Spinal cord (tissue), 10 donors: ENCODE measurements at places on chromosomes 2 and 18. TPM values are rescaled to one million over a fixed set of nuclear protein-coding genes. Genes with fewer than 3 reads are reported as not detected.

DNA sequence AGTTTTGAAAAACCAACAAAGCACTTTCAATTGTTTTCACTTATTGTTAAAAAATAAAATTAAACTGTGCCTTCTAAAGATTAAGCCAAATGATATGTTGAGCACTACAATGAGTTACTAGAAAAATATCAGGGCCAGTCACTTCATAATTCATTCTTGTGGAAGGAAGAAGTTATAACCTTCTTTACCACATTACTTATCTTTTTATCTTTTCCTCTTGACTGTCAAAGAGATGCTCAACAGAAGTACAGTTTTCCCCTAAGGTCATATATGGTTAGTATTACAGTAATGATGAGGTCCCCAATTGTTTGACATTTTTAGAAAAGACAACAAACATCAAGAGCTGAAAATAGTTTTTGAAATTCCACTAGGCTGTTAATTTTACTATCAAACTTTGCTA is 9.4 kb downstream of the PELI1 start:
- no peak overlapping the region for H3K4me3 ChIP-seq
- H3K4me1 ChIP-seq = peaks cover 11% of the 10 kb centered on the region
- no peak overlapping the region for H3K27ac ChIP-seq
- no peaks in the 10 kb centered on the region for H3K27me3 ChIP-seq
- no peaks in the 10 kb centered on the region for H3K36me3 ChIP-seq

DNA sequence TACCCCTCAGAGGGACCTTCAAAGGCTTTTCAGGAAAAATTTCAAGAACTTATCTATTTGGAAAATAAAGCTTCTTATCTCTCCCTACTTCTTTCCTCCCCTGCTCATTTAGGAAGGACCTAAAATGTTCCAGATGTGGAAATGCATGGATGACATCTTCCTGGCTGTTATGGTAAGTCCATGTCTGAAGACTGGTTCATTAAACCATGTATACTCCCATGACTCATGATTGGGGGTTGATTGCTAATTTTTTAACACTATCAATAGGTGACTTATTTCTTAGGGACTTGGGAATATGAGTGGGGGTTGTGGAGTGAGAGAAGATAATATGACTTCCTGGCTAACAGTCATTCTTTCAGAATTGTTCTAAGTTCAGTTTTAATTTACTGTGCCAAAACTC is 104.0 kb upstream of the PARD3B start:
- H3K4me1 ChIP-seq = no peaks in the 10 kb centered on the region
- H3K36me3 ChIP-seq = no peaks in the 10 kb centered on the region
- H3K27ac ChIP-seq = no peak overlapping the region
- no peak overlapping the region for H3K4me3 ChIP-seq
- H3K27me3 ChIP-seq = no peaks in the 10 kb centered on the region

DNA sequence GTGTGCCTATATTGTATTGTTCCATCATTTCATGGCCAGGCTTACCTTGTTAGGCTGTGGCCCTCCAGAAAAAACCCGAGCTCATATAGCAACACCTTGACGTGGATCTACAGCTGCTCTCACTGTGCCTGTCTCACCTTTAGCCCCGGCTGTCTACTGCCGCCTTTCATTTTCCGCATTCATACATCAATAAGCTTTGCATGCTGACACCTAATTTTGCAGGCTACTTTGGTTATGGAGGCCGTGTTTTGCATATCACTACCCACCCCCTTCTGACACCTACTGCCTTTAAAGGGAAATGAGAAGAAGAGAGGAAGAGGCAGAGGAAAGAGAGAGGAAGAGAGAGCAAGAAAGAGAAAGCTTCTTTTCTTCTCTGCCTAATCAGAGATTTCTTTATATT is 702.9 kb downstream of the BCL11A start:
- H3K27me3 ChIP-seq = no peaks in the 10 kb centered on the region
- H3K4me3 ChIP-seq = no peak overlapping the region
- no peak overlapping the region for H3K27ac ChIP-seq
- DNase-seq = peak; percentile 50

- no peak overlapping the region for H3K4me3 ChIP-seq
- no peaks in the 10 kb centered on the region for H3K27me3 ChIP-seq
- DNase-seq = no peak
- no peak overlapping the region for H3K27ac ChIP-seq
Observed at GRCh38 chr2:217086718-217087117, 226.9 kb upstream of the TNP1 start.

GRCh38 chr2:181446985-181447384 is 10.2 kb upstream of the ITGA4 start:
- no peaks in the 10 kb centered on the region for H3K4me1 ChIP-seq
- no peak overlapping the region for H3K27ac ChIP-seq
- H3K4me3 ChIP-seq = no peak overlapping the region
- H3K27me3 ChIP-seq = no peaks in the 10 kb centered on the region
- no peak for DNase-seq

- no peak overlapping the region for H3K4me3 ChIP-seq
- DNase-seq = no peak
- H3K27me3 ChIP-seq = no peaks in the 10 kb centered on the region
- H3K4me1 ChIP-seq = no peaks in the 10 kb centered on the region
Observed at GRCh38 chr2:159708066-159708760, 4.1 kb upstream of the MARCHF7 start.

- H3K4me1 ChIP-seq = peaks cover 10% of the 10 kb centered on the region
- no peaks in the 10 kb centered on the region for H3K36me3 ChIP-seq
- H3K4me3 ChIP-seq = no peak overlapping the region
- H3K27me3 ChIP-seq = no peaks in the 10 kb centered on the region
Observed at GRCh38 chr2:62415019-62415431, 91.0 kb downstream of the TMEM17 start.

- H3K4me1 ChIP-seq = no peaks in the 10 kb centered on the region
- H3K27me3 ChIP-seq = no peaks in the 10 kb centered on the region
- H3K27ac ChIP-seq = no peak overlapping the region
- H3K36me3 ChIP-seq = no peaks in the 10 kb centered on the region
- DNase-seq = no peak
Observed at GRCh38 chr2:160278101-160278878, 78.2 kb upstream of the ITGB6 start.

GRCh38 chr2:238888781-238889180 is 40.9 kb downstream of the TWIST2 start:
- H3K27ac ChIP-seq = no peak overlapping the region
- no peaks in the 10 kb centered on the region for H3K36me3 ChIP-seq
- no peak overlapping the region for H3K4me3 ChIP-seq
- H3K27me3 ChIP-seq = no peaks in the 10 kb centered on the region
- H3K4me1 ChIP-seq = peaks cover 22% of the 10 kb centered on the region

GRCh38 chr18:51510020-51510419 is 312.5 kb upstream of the MEX3C start:
- no peak overlapping the region for H3K27ac ChIP-seq
- no peaks in the 10 kb centered on the region for H3K36me3 ChIP-seq
- no peak for DNase-seq
- H3K27me3 ChIP-seq = no peaks in the 10 kb centered on the region
- no peaks in the 10 kb centered on the region for H3K4me1 ChIP-seq

DNA sequence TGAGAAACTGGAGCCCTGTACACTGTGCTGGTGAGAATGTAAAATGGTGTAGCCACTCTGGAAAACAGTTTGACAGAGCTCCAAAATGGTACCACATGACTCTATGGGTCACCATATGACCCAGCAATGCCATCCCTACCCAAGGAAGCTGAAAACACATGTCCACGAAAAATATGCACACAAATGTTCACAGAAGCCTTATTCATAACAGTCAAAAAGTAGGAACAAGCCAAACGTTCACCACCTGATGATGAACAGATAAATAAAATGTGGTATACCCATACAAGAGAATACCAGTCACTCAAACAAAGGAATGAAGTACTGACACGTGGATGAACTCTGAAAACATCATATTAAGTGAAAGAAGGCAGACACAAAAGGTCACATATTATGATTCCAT is 4.6 kb downstream of the AFG3L2 start:
- no peak for DNase-seq
- no peak overlapping the region for H3K4me3 ChIP-seq
- H3K27me3 ChIP-seq = no peaks in the 10 kb centered on the region

DNA sequence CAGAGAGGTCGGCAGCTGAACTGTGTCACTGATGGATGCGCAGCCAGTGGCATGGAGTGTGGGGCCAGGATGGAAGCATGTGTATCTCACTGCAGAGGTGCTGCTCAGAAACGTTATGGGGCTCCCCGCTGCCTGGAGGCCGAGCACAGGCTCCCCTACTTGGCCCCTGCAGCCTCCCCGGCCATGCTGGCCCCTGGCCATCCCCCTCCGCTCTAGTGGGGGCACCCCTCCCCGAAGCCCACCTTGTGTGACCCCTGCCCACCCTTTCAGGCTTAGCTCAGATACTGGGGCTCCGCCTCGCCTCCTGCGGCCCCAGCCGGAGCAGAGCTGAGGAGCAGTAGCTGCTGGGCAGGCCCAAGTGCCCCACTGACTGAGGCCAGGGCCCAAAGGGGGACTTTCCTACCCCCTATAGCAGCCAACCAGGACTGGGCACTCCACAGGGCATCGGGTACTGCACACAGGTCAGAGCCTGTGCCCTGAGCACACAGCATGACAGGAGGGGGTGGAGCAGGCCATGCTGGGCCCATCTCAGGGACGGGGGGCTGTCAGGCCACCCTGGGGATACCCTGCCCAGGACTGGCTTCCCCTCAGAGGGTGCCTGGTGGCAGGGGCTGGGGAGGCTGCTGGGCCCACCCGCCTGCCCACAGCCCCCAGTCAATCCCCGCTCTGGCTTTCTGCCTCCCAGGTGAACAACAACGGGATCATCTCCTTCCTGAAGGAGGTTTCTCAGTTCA is 31.3 kb downstream of the SNED1 start:
- no peak for DNase-seq
- peaks cover 3% of the 10 kb centered on the region for H3K27me3 ChIP-seq
- no peaks in the 10 kb centered on the region for H3K4me1 ChIP-seq
- no peak overlapping the region for H3K27ac ChIP-seq

GRCh38 chr2:20599861-20600461 is 50.9 kb downstream of the HS1BP3 start:
- H3K36me3 ChIP-seq = no peaks in the 10 kb centered on the region
- peaks cover 59% of the 10 kb centered on the region for H3K4me1 ChIP-seq
- peak overlapping the region; percentile 85 for H3K27ac ChIP-seq
- no peaks in the 10 kb centered on the region for H3K27me3 ChIP-seq
- DNase-seq = no peak

DNA sequence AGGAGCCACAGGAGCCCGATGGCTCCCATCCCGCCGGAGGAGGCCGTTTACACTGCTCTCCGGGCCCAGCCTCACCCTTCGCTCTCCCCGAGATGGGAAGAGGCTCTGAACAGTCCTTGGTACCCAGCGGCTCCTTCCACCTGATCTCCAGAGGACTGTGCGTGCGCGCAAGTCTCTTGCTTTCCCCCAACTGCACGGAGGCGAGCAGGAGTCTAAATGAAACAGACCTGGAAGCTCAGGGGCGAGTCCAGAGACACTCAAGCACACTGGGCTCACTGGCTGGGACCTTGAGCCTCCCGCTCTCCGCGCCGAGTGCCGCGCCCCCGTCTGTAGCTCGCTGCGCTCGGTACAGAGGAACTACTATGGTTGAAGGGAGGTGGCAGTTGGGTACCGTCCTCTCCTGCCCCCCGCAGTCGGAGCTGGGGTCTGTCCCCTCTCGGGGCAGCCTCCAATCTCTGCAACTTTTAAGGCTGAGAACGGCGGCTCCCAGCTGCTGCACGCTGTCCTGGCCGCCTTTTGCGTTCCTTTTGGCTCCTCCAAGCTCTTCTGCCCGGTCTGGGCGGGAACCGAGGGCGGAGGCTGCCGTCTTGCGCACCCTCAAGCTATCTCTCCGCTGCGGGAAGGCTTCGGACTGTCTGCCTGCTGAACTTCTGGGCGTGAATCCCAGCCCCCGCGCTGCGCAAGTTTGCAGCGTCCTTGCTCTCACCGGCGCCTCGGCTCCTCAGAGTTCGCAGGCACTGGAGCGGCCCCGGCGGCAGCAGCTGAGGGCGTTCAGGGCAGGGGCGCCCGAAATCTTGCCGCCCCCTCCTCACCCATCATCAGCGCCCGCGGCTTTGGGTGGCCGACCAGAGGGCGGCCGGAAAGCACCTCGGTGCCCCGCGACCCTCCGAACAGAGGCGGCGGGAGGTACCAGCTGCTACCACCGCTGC is 491 bp downstream of the ALK start:
- DNase-seq = peak; percentile 75
- H3K4me1 ChIP-seq = peaks cover 31% of the 10 kb centered on the region
- H3K36me3 ChIP-seq = no peaks in the 10 kb centered on the region

GRCh38 chr2:207930747-207931146 is 94.6 kb downstream of the PLEKHM3 start:
- H3K27ac ChIP-seq = no peak overlapping the region
- no peaks in the 10 kb centered on the region for H3K27me3 ChIP-seq
- no peak overlapping the region for H3K4me3 ChIP-seq
- H3K4me1 ChIP-seq = peaks cover 7% of the 10 kb centered on the region
- DNase-seq = peak; percentile 5
- H3K36me3 ChIP-seq = peaks cover 6% of the 10 kb centered on the region

LYPD1 gene
- 50.9 TPM for total RNA-seq

ASB18 gene
- total RNA-seq = 0.39 TPM

TCF4 gene
- 181 TPM for total RNA-seq

ALLC gene
- total RNA-seq = 2.3 TPM

SLC9A2 gene
- total RNA-seq = 1.0 TPM

HRH4 gene
- total RNA-seq = 0.20 TPM

ARMC9 gene
- total RNA-seq = 27.6 TPM

LAMA1 gene
- total RNA-seq = 38.2 TPM

ZNF516 gene
- total RNA-seq = 25.1 TPM

ESCO1 gene
- total RNA-seq = 26.9 TPM
